ENCODE measurements at places on chromosomes 16 and 17.

- no peak for DNase-seq
Observed at GRCh38 chr17:41223821-41224220, 2.6 kb upstream of the KRTAP9-2 start.

DNA sequence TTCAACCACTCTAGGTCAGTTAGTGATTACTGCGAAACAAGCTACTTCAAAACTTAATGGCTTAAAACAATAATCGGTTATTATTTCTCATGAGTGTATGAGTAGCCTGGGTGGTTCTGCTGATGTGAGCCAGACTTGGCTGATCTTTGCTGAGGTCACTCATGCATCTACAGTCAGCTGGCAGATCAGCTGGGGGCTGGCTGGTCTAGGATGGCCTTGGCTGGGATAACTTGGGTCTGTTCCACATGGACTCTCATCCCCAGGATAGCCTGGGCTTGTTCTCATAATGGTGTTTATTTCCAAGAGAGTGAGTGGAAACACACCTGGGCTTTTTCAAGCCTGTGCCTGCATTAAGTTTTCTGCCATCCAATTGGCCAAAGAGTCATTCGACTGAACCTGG is 13.0 kb downstream of the CCDC182 start:
- DNase-seq: no peak

GRCh38 chr17:38705803-38706504 is 881 bp downstream of the MLLT6 start:
- no peak for DNase-seq

GRCh38 chr16:27236635-27237218 is 31.8 kb downstream of the NSMCE1 start:
- DNase-seq: no peak

- no peak for DNase-seq
Observed at GRCh38 chr16:28191364-28191960, 20.3 kb downstream of the XPO6 start.

GRCh38 chr16:585351-585750 is 4.5 kb upstream of the RAB40C start:
- no peak for DNase-seq

GRCh38 chr16:2473999-2474876 is 689 bp upstream of the TBC1D24 start:
- no peak for DNase-seq

DNA sequence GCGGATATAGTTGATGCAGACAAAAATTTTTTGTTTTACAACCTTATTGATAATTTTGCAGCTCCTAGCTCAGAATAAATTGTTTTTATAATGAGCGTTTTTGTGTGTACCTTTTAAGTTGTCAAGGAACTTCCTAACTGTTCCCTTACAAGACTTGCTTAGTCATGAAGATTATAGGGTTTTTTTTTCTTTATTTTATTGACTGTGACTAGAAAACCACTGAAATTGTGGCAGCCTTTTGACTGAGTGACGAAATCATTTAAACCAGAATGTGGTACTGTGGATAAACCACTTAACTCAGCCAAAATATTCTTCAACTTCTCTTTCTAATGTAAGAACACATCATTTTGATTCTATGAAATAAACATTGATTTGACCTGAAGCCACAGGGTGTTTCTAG is 40.8 kb upstream of the VPS4A start:
- DNase-seq: no peak

DNA sequence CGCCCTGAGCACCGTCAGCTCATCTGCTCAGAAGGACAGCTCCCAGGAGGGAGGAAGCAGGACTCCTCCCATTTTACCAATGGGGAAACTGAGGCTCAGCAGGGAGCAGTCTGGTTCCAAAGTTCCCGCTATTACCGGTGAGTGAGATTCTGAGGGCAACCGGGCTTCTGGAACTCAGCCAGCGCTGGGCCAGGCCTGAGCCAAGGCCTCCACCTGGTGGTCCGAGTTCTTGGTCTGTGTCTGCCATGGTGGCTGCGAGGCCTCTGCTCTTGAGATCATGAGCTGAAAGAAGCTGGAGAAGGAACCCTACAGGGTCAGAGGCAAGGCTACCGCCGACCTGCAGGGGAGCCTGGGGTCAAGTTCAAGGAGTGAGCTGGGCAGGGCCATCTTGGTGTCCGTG is 110.8 kb upstream of the GSE1 start:
- DNase-seq: no peak

- no peak for DNase-seq
Observed at GRCh38 chr17:79473111-79473875, 137.6 kb downstream of the RBFOX3 start.

- no peak for DNase-seq
Observed at GRCh38 chr16:71461686-71462648, at the start of gene ZNF23. Gene ZNF23 (minus strand): TSS chr16:71462247. CDS start chr16:71456796, 5,451 bp downstream.

- no peak for DNase-seq
Observed at GRCh38 chr16:81636298-81636993, 142.6 kb upstream of the PLCG2 start.

DNA sequence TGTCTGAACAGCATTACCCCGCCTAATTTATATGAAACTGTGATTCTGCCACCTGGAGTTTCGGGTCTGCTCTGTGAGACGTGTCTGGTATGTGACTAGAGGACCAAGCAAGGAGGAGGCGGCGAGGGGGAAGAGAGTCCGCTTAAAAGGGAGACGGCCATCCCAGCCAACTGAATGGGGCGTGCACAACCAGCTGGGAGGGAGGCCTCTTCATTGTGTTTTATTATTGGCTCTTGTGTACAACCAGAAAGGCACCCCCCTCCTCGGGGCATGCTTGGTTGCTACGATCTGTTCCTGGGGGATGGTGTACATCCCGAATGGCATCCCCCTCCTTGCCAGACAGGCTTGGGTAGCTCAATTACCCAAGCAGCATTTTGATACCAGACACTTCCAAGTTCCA is 384.5 kb upstream of the SALL1 start:
- DNase-seq: no peak

GRCh38 chr16:86019446-86020047 is 120.6 kb downstream of the IRF8 start:
- no peak for DNase-seq

DNA sequence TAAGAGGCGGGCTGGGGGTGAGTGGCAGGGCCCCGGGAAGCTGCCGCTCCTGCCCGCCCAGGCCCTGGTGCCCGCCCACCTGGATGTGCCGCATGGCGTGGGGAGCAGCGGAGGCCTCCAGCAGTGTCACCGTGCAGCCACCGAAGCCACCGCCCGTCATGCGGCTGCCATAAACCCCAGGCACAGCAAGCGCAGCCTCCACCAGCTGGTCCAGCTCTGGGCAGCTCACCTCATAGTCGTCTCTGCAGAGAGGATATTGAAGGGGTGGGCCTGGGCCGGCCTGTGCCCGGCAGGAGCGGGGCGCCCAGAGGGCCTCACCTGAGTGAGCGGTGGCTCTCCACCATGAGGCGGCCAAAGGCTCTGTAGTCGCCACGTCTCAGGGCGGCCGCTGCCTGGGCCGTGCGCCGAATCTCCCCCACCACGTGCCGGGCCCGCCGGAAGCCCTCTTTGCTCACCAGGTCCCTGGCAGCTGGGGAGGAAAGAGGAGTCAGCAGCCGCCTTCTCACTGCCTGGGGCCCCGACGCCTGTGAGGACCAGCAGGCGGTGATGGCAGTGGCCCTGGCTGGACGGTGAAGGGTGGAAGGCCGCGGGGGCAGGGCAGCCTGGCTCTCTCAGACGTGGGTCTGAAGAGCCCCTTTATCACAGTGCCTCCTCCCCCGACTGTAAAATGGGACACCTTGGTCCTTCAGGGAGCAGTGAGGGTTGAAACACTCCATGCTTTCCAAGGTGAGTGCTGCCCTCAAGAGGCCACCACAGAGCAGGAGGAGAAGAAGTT is 6.7 kb downstream of the GALK1 start:
- DNase-seq: no peak

GRCh38 chr16:88681709-88682451 is 4.4 kb downstream of the SNAI3 start:
- no peak for DNase-seq

DNA sequence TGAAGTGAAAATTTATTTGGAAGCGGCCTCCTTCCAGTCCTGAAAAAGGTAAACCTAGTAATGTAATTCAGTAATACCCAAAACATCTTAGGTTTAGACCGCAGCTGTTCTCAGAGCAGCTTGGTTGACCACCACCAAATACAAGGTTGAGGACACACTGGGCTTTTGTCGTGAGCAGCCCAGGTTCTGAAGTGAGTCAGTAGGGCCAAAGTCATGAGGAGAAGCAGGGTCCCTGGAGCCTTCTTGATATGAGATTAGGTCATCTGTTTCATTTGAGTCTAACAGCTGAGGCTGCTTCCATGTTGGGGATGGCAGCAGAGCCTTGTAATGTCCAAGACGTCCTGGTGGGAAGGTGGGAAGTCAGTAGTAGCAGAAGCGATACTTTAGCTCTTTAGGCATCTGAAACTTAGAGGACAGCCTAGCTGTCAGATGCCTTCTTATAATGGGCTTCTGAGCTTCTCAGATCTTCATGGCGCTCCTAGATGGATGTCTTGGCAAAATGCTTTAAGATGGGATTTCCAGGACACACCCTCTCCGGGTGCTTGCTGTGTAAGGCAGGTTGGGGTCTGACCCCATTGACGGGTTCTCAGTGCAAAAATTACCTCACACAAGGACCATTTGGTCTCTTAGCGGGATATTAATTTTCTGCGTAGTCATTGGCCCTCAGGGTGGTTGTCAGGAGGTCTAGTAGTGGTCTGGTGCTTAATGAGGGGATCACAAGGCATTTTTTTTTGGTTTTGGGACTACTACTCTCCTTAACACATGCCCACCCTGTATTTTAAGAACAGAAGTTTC is 2.4 kb downstream of the ALKBH5 start:
- DNase-seq: no peak

GRCh38 chr17:66645259-66645658 is 189.7 kb upstream of the CACNG5 start:
- DNase-seq: no peak

GRCh38 chr17:63985387-63986140 is 12.6 kb upstream of the PRR29 start:
- DNase-seq: no peak
